ENCODE measurements at places on chromosomes 2 and 18.

GRCh38 chr2:100012561-100012960 is 129.8 kb downstream of the AFF3 start:
- DNase-seq, result no peak

- DNase-seq, result no peak
Measured at GRCh38 chr2:14932285-14932684, 299.8 kb downstream of the LRATD1 start.

- DNase-seq, result no peak
Measured at GRCh38 chr2:64679673-64680425, 26.1 kb upstream of the SERTAD2 start.

DNA sequence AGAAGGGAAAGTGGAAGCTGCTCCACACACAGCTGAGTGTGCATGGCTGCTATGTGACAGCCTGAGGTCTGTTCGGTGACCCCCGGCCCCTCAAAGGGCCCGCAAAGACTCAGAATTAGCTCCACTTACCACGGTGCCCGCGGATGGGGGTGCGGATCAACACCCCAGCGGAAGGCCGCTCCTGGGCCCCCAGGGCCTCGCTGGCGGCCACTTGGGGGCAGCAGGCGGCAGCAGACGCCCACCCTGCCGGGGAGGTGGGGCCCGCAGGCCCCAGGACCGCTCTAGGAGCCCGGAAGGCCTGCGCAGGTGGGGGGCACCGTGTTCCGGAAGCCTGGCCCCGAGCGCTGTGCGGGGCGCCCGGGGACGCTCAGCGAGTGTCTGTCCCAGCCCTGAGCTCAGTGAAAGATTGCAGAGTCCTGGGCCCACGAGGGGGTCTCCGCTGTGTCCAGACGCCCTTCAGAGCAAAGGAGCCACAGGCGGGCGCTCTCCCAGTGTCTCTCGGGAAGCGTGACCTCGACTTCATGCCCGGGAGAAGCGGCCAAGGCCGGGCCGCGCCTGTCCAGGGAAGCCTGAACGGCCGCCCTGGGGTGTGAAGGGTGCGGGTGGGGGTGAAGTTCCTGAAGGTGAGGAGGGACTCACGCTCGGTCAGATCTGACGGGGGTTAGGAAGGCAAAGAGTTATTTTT is 118.7 kb downstream of the VAPA start:
- DNase-seq, result no peak

GRCh38 chr2:167940346-167940725 is 307.1 kb downstream of the STK39 start:
- no peak for DNase-seq

GRCh38 chr2:44829771-44830170 is 111.7 kb upstream of the SIX3 start:
- no peak for DNase-seq

DNA sequence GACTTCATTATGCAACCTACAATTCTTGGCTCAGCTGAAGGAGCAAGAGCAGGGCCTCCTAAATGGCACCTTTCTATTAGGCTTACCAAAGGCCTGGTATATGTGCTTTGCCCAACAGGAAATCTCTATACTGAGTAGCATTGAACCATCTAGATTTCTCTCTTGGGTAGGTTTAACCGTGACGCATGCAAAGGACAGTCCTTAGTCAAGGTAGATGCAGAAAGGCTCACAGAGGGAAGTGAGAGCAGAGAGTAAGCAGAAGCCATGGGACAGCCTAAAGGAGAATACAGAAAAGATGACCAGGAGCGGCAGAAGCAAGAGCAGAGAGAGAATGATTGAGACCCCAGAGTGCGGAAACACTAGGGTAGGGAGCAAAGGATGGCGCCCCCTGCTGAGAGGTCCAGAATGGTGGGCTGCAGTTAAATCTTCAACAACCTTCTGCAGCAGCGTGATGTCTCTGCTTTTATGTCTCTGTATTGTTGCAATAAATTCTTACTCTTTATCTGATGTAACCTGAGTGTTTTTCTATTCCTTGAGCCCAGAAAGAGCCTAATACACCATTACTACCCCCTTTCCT is 4.7 kb upstream of the OSBPL1A start:
- no peak for DNase-seq

DNA sequence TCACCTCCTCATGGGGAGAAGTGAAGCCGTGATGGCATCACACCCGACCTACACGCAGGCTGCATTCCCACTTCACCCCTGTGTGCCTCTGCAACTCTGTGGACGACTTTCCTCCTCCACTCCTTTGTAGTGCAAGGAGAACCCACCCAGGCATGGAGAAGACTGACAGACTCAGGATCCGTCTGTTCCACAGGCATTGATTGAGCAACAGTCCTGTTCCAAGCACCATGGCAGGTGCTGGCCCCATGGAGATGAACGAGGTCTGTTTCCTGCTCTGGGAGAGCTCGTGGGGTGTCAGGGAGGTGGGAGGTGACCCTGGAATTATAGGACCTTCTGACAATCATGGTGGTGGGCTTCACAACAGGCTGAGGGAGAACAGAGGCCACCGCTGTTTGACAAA is 284.7 kb upstream of the HDAC4 start:
- no peak for DNase-seq

GRCh38 chr2:20434588-20435294 is 12.1 kb upstream of the RHOB start:
- DNase-seq, result no peak

- DNase-seq, result no peak
Measured at GRCh38 chr18:13835202-13835601, 11.3 kb downstream of the MC5R start.

GRCh38 chr18:14925281-14925709 is 177.3 kb downstream of the ANKRD30B start:
- DNase-seq, result no peak

DNA sequence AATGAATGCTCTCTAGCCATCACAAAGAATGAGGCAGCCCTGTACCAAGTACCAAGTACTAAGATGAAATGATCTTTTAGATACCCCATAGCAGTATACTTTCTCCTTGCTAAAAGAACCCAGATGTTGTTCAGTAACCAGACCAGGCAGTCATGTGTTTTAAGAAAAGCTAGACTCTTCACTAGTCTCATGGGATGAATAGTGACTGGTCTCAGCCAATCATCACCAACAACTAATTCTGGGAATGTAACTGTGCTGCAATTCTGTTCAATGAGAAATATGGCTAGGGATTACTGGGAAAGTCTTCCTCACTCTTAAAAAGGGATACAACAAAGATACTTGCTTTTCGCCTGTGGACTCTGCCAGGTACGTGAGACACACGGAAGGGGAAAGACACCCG is 29.5 kb downstream of the MBOAT2 start:
- DNase-seq, result no peak

DNA sequence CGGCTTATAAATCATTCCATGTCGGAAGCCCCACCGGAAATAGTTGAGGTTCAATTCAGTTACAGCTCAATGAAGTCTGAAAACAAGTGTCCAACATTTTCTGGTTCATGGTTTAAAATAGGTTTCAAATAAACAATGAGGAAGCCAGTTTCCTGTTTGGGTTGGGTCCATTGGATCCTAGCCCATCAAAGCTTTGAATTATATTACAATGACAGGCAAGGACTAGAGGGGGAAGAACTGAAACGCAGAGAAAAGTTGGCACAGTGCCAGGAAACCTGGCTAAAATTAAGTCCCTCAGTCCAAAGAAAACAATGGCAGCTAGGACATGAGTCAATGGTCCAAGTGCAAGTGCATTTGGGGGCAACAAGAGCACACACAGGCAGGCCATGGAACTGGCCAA is 32.0 kb downstream of the SLC14A1 start:
- peak; percentile 10 for DNase-seq

- no peak for DNase-seq
Measured at GRCh38 chr2:24577481-24577880, 86.4 kb downstream of the NCOA1 start.

DNA sequence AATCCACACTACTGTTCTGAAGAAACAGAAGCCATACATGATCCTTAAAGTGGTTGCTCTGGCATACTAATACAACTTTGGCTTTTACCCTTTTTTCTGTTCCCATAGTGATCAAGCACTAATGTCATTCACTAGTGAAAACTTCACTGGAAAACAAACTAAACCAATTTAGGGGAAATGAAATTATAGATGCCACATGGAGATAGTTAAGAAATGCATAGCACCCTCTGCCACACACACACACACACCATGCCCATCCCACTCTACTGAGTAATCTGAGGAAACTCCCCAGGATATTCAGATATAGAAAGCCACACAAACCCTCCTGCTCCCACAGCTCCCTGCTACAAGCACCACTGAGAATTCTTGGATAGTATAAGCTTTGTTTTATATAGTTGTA is 39.1 kb downstream of the SLC3A1 start:
- no peak for DNase-seq

GRCh38 chr2:7338961-7339360 is 421.7 kb downstream of the RNF144A start:
- no peak for DNase-seq

- no peak for DNase-seq
Measured at GRCh38 chr2:238137885-238138284, 583 bp upstream of the KLHL30 start.

DNA sequence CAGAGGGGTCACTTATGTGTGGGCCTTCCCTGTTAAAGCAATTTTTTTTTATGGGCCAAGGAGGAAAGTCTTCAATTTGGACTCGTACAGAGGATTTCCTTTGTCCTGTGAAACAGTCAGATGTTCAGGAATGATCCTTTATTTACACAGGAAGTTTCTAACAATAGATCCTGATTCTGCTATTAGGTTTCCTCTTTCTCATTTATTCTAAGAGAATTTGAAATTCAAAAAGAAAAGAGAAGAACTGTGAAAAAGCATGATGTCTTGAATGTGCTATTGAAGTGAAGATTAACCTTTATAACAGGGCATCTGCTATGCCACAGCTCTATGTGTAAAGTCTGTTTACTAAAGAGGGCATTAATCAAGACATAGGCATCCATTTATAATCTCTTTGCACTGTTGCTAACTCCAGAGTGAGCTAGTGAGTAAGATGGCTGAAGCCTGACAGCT is 105.3 kb upstream of the FAM98A start:
- no peak for DNase-seq

DNA sequence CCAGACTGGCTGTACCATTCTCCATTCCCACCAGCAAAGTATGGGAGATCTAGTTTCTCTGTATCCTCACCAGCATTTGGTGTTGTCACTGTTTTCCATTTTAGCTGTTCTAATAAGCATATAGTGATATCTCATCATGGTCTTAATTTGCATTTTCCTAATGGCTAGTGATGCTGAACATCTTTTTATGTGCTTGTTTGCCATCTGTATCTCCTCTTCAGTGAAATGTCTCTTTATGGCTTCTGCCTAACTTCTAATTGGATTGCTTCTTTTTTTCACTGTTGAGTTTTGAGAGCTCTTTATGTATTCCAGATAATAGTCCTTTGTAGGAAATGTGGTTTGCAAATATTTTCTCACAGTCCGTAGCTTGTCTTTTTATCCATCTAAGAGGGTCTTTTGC is 18.9 kb upstream of the BIN1 start:
- DNase-seq, result no peak

DNA sequence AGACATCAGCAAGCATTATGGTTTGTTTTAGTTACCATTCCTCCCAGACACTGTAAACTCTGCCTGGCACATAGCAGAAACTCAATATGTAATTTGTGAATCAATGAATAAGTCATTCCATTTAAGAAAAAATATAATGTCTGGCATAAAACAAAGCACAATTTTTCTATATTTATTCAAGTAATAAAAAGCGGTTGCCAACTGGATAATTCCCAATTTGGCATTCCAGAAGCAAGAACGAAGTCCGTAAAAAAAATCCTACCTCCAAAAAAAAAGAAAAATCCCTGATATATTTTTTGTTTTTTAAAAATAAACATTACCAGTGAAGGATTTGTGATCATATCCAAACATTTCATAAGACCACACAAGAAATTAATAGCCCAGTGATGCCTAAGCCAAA is 351.3 kb upstream of the LRRTM4 start:
- DNase-seq, result no peak

- DNase-seq, result no peak
Measured at GRCh38 chr2:109259671-109260070, 130.7 kb downstream of the SH3RF3 start.

GRCh38 chr18:23718731-23719130 is 29.5 kb downstream of the LAMA3 start:
- no peak for DNase-seq

DNA sequence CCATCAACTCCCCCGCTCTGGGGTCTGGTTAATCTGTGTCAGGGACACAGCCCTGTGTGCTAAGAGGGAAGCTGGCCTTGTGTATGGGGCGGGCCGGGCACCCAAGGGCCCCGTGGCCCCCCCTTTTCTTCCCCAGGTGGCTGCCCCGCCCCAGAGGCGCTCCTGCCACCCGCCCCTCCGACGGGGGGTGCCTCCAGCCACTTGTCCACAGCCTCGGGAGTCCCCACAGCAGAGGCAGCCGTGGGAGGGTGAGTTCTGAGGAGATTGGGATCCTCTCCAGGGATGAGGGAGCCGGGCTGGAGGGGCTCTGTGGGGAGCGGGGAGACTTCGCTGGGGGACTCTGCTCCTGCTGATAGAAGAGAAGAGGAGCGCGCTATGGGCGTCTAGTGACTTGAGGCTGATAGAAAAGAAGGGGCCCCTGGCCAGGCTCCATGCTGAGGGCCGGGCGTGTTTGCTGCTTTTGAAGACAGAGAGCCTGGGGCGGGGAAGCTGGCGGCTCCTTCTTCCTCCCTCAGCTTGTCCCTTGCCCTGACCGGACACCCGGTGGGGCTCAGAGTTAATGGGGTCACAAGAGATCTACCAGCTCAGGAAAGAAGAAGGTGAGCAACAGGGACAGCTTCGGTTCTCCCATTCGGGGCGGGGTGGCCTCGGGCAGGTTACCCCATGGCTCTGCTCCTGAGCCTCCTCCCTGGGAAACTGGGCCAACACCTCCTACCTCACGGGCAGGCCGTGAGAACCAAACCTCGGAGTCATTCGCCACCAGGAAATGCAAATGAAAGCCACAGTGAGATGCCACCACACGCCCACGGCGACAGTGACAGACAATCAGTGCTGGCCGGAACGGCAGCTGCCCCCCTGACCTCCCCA is 89.4 kb upstream of the TAF1B start:
- DNase-seq, result no peak

DNA sequence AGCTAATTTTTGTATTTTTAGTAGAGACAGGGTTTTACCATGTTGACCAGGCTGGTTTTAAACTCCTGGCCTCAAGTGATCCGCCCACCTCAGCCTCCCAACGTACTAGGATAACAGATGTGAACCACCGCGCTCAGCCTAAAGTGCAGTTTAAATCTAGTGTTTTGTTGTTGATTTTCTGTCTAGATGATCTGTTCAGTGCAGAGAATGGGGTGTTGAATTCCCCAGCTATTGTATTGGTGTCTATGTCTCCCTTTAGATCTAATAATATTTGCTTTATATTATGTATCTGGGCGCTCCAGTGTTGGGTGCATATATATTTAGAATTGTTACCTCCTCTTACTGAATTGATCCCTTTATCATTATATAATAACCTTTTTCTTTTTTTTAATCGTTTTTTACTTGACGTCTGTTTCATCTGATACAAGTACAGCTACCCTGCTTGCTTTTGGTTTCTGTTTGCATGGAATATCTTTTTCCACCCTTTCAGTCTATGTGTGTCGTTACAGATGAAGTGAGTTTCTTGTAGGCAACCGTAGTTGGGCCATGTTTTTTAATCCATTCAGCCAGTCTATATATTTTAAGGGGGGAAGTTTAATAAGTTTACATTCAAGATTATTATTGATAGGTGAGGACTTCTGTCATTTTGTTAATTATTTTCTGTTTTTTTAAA is 34.3 kb downstream of the GALM start:
- no peak for DNase-seq

Measured in NCI-H1092 (cell line).